Tibial artery (tissue), 4 donors: ENCODE measurements at places on chromosomes 7 and 10.

DNA sequence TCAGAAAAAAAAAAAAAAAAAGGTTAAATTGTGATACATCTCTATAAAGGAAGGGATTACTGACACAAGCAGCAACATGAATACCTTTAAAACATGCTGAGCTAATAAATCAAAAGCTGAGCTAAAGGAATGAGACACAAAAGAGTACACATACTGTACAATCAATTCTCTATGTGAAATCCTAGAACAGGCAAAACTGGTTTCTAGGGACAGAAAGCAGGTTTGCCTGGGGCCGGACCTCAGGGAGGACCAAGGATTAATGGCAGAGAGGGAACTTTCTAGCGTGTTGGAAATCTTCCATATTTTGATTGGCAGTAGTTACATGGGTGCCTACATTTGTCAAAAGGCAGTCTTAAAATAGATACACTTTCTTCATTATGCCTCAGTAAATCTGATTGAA, 52.5 kb downstream of the KLRG2 start:
- DNase-seq, result no peak

DNA sequence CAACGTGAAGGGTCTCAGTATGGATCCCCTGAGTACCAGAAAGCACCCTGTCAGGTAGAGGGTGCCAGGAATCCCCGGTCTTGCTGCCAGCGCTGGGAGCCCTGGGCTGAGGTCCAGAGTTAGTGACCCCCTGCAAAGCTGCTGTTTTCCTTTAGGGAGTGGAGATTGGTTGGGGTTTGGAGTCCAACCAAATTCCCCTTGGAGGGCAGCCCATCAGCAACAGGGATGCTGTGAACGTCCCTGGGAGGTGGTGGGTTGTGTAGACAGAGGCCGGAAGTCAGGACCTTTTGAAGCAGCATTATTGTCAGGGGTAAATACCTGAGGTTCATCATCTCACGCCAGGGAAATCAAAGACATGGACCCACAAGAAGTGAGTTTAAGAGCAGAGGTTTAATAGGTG, 104.2 kb downstream of the COL26A1 start:
- DNase-seq, result no peak

DNA sequence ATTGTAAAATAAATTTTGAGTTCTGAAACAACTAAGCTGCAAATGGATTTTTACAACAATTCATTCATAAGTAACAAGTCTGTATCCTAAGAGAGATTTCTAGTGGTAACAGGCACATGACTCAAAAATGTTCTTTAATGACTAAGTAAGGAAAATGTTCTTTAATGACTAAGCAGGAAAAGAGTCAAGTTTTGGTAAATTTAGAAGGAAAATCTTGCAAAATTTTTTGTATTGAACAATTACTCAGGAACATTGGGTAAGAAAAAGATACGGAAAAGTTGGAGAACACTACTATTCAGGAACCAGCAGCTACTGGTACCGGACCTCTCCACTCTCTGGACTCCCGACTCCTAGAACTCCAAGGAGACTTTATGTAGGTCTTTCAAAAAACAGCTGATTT, 33.5 kb downstream of the HYCC1 start:
- no peak for DNase-seq

- no peak for DNase-seq
Observed at GRCh38 chr10:65846541-65846940, 1079.3 kb upstream of the LRRTM3 start.

DNA sequence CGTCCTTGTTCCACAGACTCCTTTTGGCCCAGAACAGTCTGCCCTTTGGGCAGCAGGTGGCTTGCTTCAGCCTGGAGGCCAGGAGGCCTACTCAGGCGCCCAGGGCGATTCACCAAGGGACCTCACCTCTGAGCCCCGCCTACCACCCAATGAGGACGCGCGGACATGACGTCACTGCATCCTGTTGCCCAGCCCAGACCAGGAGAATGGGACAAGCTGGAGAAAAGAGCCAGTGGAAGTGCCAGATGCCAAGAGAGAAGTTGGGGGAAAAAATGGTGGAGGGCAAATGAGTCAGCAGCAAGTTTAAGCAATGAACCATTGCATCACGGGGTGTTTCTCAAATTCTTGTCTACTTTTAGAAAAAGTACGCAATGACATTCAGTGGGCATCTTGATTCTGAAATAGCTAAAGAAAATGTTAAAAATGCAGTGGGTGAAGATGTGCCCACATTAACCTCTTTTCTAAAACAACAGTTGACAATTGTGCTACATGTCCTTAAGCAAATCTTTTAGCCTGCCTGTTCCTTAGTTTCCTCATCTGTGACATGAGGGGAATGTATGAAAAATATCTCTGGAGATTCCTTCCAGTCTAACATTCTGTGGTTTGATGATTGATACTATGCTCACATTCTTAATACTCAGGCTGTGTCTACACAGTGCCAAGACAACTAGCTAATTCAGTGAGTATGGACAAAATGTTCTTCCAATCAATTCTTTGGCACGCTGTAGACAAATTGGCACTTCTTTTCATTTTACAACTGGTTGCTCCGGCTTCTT, 23.9 kb upstream of the LEP start:
- no peak for DNase-seq

GRCh38 chr7:107014387-107015023, 30.0 kb upstream of the PRKAR2B start:
- DNase-seq, result no peak

GRCh38 chr7:124930655-124931597, 1.3 kb upstream of the POT1 start:
- no peak for DNase-seq

GRCh38 chr10:111973306-111973705, 210.3 kb downstream of the GPAM start:
- DNase-seq, result no peak

DNA sequence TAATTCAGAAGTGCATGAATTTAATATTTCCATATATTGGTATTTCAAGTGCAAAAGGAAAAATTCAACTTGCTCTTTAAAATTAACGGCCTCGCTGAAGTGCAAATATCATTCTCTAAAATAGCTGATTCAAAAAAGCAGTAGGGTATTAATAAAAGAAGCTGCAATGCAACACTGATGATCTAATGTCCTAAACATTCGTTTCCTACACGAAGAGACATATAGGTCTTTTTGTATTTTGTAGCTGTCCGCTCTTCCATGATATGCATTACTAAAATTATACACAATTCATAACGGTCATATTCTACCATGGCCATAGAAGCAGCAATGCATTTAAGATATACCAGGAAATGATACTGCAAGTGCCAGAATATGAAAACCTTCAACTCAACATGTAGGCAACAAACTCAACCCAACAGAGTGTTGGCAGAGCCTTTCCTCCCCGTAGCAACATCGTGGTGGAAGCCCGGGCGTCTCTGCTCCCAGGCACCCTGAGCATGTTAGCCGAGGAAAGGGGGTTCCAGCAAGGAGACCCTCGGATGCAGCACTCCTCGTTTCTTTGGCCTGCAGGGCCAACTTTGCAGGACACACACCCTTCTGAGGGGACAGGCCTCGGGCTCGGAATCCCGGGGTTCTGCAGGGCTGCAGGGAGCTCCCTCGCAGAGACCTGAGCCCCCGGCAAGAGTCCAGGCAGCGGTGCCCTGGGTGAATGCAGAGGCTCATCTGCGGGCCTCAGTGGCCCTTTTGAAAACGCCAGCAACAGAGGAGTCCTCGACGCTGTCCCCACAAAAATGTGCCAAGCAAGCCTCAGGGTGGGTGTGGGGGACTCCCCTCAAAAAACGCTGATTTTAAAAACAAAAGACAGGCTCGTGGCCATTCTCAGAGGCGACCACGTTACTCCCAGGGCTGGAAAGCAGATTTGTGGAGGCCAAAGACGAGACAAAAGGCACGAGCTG, 1.6 kb downstream of the FAM171A1 start:
- no peak for DNase-seq

- DNase-seq, result no peak
Observed at GRCh38 chr7:45812946-45813345, 59.9 kb downstream of the CCDC201 start.

GRCh38 chr10:50561816-50562215, 61.9 kb downstream of the SGMS1 start:
- DNase-seq, result no peak

DNA sequence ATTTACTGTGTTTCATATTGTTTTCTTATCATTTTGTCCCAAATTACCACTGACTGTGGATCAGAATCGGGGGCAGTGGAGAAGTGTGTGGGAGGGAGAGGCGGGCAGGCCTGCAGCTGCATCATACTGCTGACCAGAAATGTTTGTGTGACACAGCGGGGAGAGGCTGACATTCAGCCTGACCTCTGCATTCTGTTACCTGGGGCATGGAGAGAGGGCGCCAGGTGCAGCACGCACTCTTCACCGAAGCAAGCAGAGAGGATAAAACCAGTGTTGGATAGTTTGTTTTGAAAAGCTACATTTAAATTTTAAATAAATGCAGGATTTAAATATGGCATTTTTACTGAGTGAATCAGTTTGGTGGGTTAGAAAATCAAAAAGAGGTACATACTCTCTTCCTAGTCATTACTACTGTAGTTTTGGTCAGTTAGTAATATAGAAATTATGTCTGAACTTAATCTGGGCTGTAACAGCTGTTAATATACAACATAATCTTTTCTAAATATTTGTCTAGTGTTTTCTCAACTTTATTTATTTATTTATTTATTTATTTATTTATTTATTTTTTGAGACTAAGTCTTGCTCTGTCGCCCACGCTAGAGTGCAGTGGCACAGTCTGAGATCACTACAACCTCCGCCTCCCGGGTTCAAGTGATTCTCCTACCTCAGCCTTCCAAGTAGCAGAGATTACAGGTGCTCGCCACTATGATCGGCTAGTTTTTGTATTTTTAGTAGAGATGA, 8.8 kb upstream of the STMP1 start:
- no peak for DNase-seq

- DNase-seq, result no peak
Observed at GRCh38 chr10:16232441-16232840, 204.4 kb upstream of the PTER start.

- DNase-seq, result no peak
Observed at GRCh38 chr10:7734821-7735220, 31.7 kb downstream of the ITIH2 start.

DNA sequence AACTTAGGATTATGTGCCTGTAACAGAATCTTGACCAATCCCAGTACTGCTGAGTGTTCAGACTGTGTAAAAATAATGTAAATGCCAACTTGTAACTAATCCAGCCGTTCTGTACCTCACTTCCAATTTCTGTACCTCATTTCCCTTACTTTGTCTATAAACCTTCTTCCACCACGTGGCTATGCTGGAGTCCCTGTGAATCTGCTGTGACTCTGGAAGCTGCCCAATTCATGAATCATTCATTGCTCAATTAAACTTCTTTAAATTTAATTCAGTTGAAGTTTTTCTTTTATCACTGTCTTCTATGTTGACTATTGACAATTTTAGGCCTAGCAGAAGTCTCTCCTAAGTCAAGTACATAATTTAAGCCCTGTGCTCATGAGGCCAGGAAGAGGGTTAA, 215.3 kb upstream of the RHOBTB1 start:
- DNase-seq, result no peak

DNA sequence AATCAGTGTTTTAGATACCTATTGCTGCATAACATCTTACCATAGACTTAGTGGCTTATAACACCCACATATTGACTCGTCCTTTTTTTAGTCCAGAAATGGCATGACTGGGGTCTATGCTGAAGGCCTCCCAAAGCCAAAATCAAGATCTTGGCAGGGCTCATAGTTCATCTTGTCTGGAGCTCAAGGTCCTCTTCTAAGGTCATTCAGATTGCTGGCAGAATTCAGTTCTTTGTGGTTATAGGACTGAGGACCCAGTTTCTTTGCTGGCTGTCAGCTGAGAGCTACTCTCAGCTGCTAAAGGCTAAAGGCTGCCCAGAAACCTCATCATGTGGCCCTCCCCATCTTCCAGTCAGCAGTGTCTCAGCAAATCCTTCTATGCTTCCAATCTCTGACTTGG, 165.5 kb downstream of the FAM107B start:
- DNase-seq, result no peak

GRCh38 chr10:49407151-49407550, 11.3 kb upstream of the DRGX start:
- no peak for DNase-seq

- DNase-seq, result no peak
Observed at GRCh38 chr10:103491729-103492364, 1.7 kb upstream of the NEURL1 start.

DNA sequence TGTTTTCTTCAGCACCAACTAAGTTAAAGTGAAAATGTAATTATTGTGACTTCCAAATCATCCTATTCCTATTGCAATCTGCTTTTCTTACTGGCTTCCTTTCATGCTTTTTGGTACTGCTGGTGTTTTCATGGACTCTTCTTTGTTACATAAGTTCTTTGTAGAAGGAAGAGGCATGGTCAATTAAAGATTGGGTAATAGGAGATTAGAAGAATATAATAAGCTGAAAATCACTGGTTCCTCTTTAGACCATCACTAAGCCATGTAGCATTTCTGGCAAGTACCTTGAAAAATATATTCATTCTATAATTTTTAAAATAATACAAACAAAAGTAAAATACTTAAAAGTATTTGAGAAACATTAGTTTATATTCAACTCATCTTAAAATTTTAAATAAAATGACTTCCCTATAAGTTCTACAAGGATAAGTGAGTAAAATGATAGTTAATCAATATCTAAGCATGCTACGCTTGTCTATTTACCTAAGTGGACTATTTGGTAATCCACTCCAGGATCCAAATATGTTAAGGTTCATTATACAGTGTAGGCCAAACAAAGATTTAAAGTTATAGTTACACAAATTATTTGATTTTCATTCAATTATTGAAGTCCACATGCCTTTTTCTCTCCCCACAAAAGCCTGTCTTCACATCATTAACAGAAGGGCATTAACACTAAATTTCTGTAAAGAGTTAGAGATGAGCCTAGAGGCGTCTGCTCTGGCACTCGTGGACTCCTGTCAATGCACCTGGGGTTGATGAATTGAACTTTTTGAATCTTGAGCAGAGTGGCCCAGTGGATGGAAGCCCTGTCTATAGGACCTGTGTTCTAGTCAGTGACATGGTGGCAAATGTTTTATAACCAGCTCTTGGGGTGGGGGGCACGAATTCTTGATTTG, 408.1 kb downstream of the INHBA start:
- DNase-seq, result no peak

- DNase-seq, result no peak
Observed at GRCh38 chr7:31805209-31805818, 118.3 kb downstream of the PPP1R17 start.

DNA sequence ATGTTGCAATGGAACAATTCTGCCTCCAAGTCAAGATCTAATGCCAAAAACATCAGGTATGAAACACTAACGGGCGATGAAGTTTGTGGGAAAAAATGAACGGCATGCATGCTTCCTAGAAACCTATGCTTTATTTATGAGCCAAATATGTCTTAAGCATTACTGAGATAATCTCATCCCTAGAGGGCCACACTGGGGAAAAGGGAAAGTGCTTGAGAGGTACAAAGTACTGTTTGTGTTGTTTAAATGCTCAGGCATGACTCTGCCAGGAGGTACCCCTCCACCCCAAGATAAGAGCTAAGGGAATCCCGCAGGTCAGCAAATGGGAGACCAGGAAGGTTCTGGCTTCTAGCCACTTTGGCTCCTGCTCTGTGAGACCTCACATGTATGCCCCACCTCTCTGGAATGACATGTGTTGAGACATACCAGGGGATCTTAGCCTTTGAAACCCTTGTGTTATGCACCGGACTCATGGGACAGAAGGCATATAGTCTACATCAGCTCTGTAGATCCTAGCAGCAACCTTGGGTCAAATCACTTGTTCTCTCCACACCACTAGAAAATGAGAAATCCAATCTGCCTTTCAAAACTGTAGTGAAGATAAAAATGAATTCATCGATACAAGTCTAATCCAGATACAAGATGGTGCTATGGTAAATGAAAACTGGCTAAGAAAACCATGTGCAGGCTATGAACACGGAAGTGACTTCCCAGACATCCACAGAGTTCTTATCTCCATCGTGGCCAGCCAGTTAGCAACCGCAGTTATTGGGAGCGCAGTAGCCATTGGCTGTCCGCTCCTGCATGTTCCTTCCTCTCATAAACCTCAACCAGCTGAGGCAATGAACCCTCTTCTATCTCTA, 61.0 kb downstream of the CREB3L2 start:
- no peak for DNase-seq
